GM04504 (cell line): ENCODE measurements at places on chromosomes 7 and 10.
A peak's percentile ranks its signal among the peaks of the same experiment; 100 is the strongest.

- DNase-seq: no peak
Observed at GRCh38 chr7:111530356-111530668, 32.0 kb downstream of the IMMP2L start.

- no peak for DNase-seq
Observed at GRCh38 chr7:106744563-106745091, 83.7 kb upstream of the CCDC71L start.

DNA sequence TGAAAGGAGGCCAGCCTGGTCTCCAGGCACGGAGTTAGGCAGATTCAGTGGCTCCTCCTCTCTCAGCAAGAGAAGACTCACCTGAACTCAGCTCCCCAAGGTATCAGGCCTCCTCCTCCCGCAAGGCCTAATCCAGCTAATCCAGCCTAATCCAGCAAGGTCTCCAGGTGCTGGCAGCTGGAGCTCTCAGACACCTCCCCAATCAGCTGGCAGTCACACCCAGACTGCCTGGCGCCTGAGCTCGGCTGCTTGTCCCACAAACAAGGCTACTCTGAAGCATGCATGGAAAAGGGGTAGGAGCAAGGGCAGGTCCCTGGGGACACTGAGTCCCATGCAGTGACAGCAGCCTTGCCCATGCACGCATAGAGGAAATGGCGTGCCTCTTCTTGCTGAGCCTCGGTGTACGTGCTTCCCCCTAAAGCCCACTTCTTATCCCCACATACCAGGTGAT lies 3.3 kb upstream of the OPN4 start:
- no peak for DNase-seq

DNA sequence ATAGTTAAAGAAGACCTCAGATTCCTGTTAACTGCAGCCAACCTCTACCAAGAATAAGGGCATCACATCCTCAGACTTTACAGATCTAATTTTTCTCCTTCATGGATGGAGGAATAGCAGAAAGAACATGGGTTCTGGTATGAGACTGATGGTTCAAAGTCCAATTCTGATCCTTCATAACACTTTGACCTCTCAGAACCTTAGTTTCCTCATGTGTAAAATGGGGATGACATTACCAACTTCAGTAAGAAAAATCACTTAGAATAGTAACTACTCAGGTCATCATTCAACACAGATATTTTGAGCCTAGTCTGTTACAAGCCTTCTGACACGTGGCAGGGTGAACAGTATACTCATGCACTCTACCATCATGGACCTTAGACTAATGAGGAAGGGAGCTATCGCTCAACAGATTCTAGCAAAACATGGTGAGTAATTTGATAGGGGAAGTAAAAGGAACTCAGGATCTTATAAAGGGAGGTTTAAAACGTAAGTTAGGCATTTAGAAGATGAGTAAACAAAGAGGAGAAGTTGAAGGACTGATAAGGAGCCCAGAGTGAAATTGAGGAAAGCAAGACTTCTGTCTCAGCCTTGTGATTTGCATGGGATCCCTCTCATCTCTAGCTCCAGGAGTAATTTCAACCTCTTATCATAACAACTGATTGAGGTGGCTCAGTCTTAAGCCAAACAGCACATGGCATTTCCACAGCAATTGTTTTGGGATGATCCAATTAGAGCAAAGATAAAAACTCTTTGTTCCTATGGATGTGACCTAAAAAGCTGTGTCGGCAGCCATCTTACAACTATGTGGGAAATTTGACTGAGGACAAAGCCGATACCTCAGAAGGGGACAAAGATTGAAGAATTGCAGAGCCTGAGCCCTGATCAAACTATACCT lies 69.2 kb upstream of the TCF7L2 start:
- no peak for DNase-seq

DNA sequence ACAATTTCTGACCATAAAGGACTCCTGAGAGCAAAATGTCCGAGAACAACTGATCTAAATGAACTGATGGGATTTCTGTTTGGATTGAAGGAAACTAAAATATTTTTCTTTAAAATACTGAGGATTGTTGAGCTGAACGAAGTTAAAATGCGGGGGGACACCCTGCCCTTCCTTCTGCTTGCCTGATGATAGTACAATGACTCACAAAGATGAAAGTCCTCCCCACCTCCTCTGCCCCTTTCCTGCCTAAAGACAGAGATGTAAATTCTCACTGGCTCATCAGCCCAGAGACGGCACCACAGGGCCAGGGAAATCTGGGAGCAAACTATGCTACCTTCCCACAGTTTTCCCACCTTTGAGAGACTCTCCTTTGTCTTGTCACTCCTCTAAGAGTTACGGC lies 180.6 kb downstream of the PHTF2 start:
- DNase-seq: no peak

GRCh38 chr7:100878013-100878412 lies 3.1 kb downstream of the SRRT start:
- DNase-seq: no peak

- DNase-seq: no peak
Observed at GRCh38 chr7:30041526-30042269, 13.5 kb downstream of the PLEKHA8 start.

DNA sequence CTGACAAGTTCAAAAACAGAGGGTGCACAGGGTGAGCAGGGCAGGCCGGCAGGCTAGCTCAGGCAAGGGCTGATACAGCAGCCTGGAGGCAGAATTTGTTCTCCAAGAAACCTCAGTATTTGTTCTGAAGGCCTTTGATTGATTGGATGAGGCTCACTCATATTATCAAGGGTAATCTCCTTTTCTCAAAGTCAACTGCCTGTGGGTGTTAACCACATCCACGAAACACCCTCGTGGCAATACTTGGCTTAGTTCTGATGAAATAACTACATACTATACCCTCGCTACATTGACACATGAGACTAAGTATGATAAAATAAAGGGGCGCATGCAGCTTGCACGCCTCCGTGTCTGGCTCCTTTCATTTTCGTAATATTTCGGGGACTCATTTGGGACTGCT lies 4.4 kb upstream of the PPP2R2D start:
- no peak for DNase-seq

DNA sequence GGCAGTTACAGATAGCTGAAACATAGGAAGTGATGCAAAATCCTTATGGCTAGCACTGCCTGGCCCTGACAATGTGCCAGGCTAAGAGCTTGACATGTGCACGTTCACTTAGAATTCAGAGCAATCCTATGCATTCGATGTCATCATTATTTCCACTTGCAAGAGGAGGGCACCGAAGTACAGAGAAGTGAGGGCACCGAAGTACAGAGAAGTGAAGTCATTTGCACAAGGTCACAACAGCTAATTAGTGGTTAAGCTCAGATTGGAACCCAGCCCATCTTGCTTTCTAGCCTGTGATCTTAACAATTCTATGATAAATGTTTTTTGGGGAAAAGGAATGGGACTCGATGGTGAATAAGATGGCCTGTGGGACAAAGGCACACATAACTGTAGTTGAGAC lies 73.4 kb downstream of the ARHGAP22 start:
- DNase-seq: no peak

- peak; percentile 31 for DNase-seq
Observed at GRCh38 chr10:96395931-96396877, 37.4 kb upstream of the OPALIN start.

- no peak for DNase-seq
Observed at GRCh38 chr10:132066186-132066585, 440 bp downstream of the JAKMIP3 start.

- no peak for DNase-seq
Observed at GRCh38 chr7:127900732-127901685, 130.2 kb downstream of the LRRC4 start.

GRCh38 chr7:4241791-4242190 lies 440.3 kb upstream of the FOXK1 start:
- no peak for DNase-seq

- no peak for DNase-seq
Observed at GRCh38 chr7:159272739-159273138, 128.1 kb upstream of the VIPR2 start.

GRCh38 chr10:46539596-46540411 lies 16.7 kb downstream of the GPRIN2 start:
- DNase-seq: no peak

DNA sequence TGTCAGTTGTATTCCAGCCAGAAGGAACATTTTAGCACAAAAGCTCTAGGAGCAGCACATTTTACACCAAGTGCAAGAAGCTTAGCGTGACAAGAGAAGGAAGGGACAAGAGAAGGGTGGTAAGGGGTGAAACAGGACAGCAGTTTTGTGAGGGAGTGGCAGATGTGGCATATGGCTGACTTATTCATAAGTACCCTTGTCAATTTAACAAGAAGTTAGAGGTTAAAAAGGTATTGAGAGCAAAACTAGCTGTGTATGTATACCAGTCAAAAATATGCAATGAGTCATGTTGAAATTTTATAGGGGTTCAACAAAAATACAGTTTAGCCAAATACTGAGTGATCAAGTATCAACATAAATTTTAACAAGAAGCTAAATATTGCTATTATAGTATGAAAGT lies 561.5 kb upstream of the POT1 start:
- no peak for DNase-seq

- no peak for DNase-seq
Observed at GRCh38 chr10:120477743-120478141, 20.7 kb downstream of the PLPP4 start.

GRCh38 chr10:44383749-44384600 lies 922 bp downstream of the CXCL12 start:
- peak; percentile 21 for DNase-seq

DNA sequence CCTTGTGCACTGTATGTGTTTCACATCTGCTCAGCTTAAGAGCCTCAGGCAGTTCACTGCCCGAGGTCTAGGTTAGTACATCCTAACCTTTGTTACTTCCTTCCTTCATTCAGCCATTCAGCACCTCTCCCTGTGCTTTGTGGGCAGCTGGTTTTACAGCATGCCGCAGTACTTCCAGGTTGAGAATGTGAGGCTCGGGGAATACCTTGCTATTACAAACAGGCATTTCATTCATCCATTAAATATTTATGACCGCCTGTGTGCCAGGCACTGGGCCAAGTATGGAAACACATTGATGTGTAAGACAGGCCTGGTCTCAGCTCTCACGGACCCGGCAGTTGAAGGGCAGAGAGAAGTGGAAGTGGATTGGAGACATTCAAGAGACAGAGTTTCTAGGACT lies 82.4 kb downstream of the SHH start:
- peak; percentile 1 for DNase-seq

GRCh38 chr10:119299531-119299930 lies 92.2 kb downstream of the GRK5 start:
- no peak for DNase-seq

GRCh38 chr10:83957168-83957947 lies 182.0 kb upstream of the GHITM start:
- DNase-seq: no peak

DNA sequence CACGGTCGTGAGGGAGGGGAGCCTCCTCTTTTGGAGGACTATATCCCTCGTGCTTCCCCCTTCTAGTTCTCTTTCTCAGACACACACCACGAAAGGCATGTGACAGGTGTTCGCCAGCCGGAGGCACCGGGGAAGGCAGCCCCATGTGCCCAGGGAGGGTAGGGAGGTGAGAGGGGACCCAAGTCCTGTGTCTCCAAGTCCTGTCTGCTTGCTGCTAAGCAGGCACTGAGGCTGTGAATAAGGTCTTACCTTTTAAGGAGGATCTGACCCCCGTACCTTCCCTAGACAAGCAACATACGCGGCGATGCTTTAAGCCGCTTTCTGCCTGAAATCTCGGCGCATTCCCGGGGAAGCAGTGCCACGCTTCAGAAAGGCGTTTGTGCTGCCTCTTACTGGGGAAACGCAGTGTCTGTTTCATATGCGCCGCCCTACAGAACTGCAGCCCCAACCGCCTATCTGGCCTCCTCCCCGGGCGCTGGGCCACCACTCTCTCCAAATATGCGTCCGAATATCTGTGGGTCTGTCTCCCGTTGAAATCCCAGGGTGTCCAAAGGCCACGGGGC lies 770 bp downstream of the PLXNA4 start:
- DNase-seq: no peak

DNA sequence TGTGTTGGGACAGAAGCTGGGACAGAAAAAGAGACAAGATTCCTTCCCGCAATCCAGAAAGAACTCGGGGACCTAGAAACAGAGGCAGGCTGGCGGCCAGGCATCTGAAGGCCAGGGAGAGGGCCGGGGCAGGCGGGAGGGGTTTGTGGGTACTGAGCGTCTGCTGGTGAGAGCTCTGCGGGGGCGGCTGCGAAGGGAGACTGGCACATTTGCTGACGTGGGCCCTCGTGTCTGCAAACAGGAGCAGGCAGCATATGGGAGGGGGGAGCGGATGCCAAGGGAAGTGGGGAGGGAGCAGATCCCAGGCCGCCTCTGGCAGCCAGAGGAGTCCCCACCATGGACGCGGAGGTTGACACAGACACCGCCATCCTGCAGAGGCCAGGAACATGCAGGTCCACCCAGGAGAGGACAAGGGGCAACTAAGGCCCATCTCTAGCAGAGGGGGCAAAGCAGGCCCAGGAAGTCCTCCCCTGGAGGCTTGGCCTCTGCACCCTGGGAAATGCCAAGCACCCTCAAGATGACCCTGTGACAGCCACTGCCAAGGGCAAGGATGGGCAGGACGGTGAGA lies 32.2 kb downstream of the KCNH2 start:
- DNase-seq: no peak

DNA sequence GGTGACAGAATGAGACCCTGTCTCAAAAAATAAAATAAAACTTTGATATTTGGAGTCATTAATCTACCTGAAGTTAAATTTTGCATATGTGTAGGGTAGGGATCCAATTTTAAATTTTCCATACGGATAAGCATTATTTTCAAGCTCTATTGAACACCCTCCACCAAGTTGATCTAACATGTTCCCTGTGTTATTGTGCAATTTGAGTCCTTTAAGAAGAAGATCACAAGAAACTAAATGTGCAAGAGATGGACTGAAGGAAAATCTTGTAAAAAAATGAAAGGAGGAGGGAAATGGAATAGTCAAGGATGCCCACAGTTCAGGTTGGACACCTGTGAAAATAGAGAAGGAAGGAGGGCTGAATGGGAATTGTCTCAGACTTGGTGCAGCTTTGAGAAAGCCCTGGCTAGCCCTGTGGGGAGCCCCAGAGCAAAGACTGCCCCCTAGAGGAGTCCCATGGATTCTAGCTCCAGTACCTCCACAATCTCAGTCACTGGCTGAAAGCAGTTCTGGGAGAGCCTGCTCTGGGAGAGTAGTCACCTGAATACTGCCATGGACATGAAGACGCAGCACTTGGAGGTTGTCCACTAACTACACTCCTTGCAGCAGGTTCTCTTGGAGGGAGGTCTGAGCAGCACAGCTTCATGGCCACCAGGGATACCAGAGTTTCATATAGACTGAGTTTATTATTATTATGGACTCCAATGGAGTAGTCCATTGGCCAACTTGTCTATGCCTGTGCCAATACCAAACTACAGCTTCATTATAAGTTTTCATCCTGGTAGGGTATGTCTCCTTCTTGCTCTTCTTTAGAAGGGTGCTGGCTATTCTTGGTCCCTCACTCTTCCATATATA lies 5.7 kb upstream of the TIAL1 start:
- no peak for DNase-seq

- no peak for DNase-seq
Observed at GRCh38 chr10:86179961-86180360, 186.6 kb downstream of the GRID1 start.

- no peak for DNase-seq
Observed at GRCh38 chr10:62813453-62813852, 2.7 kb downstream of the EGR2 start.

DNA sequence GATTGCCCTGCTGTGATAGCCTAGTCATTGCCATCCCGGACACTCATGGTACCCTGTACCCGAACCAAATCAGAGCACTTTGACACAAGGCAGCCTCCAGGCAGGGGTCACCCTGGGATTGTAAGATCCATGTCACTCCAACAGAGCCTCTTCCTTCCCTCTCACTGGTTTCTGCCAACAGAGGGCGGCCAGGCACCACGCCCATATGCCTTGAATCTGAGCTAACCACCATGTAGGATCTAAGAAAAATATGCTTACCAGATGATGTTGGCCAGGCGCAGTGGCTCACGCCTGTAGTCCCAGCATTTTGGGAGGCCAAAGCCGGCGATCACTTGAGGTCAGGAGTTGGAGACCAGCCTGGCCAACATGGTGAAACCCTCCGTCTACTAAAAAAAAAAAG lies 389.2 kb upstream of the KLF6 start:
- peak; percentile 24 for DNase-seq
